ENCODE measurements at places on chromosomes 5 and 9. TPM values are rescaled to one million over a fixed set of nuclear protein-coding genes. Genes with fewer than 3 reads are reported as not detected.

The ADGRD2 gene
- total RNA-seq = not detected

The ASS1 gene
- 321 TPM for total RNA-seq

The ECSCR gene
- total RNA-seq = 28.2 TPM

The OR13F1 gene
- total RNA-seq = not detected

The PCDHA8 gene
- not detected for total RNA-seq

The NR5A1 gene
- total RNA-seq = not detected

The C9orf50 gene
- not detected for total RNA-seq

The CTXN3 gene
- total RNA-seq = not detected

The TMEM252 gene
- total RNA-seq = not detected

The FAM169A gene
- total RNA-seq = not detected

The DDX41 gene
- 114 TPM for total RNA-seq

The PPIC gene
- 42.4 TPM for total RNA-seq

The SLIT3 gene
- 13.2 TPM for total RNA-seq

The MTAP gene
- 22.7 TPM for total RNA-seq

The GABRA1 gene
- total RNA-seq = not detected

The ACOT12 gene
- not detected for total RNA-seq

The GRM6 gene
- total RNA-seq = not detected

The CAVIN4 gene
- total RNA-seq = not detected

The RETREG1 gene
- under 0.01 TPM for total RNA-seq

The PCSK5 gene
- 7.4 TPM for total RNA-seq

The FBLL1 gene
- 3.8 TPM for total RNA-seq

All from cardiac atrium fibroblast (primary cell).